ENCODE measurements at places on chromosomes 6 and 20.
A peak's percentile ranks its signal among the peaks of the same experiment; 100 is the strongest.

DNA sequence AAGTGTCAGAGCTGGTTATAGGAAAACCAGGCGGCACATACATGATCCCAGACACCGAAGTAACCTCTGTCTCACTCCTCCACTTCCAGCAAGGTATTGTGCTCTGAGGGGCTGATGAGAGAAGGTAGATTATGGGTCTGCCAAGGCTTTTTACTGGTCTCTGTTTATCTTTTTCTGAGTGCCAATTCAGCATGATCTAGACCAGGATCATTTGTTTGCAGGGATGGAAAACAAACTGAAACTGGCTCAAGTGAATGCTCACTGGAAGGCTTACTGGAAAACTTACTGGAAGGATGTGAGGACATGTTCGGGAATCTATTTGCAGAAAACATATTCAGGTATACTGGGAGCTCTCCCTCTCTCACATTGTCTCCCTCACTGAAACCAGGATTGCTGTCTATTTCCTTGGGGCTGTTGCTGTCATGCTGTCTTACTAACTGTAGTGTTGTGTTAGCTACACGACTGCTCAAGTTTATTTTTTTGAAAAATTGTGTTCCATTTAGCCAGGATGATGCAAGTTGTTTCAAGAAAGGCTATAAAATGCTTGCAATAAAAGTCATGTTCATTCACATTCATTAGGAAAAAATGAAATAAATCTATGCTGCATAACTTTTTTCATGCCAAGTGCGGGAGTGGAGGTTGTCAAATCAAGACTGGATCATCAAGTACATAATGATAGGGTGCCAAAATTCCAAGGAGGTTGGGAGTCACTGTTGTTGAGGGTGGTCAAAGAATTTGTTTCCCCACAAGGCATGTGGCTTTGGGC, 37.0 kb downstream of the KLHL31 start:
- DNase-seq: peak; percentile 16

DNA sequence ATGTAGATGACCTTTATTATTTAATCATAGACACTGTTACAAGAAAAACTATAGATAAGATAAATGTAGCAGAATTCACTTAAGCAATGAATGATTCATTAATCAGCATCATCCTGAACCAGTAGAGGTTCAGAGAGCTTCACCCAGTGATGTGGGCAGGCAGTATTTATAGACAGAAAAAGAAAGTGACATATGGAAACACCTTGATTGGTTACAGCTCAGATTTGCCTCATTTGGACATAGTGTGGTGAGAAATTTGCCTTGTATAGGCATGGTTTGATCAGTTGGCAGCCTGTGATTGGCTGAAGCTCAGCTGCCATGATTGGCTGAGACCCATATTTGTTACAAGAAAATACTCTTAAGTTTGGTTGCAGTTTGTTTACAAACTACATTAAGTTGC, 4.6 kb downstream of the C6orf58 start:
- no peak for DNase-seq

DNA sequence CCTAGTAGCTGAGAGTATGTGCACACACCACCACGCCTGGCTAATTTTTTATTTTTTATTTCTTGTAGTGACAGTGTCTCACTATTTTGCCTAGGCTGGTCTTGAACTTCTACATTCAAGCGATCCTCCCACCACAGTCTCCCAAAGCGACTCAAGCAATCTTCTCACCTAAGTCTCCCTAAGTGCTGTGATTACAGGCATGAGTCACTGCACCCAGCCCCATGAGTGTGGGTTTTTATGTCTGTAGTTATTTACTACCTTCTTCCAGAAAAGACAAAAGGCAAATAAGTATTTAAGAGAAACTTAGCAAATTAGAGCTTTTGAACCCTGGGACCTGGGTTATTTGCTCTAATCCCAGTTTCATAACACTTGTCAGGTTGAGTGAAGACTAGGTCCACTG, 92.3 kb upstream of the HCRTR2 start:
- DNase-seq: no peak

DNA sequence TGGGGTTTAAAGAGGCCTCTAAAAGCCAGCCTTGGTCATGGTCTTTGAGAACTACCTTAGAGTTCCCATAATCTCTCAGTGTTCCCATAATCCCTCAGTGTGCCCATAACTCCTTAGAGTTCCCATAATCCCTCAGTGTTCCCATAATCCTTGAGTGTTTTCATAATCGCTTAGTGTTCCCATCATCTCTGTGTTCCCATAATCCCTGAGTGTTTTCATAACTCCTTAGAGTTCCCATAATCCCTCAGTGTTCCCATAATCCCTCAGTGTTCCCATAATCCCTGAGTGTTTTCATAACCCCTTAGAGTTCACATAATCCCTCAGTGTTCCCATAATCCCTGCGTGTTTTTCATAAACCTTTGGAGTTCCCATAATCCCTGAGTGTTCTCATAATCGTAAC, 199.2 kb downstream of the QKI start:
- no peak for DNase-seq

DNA sequence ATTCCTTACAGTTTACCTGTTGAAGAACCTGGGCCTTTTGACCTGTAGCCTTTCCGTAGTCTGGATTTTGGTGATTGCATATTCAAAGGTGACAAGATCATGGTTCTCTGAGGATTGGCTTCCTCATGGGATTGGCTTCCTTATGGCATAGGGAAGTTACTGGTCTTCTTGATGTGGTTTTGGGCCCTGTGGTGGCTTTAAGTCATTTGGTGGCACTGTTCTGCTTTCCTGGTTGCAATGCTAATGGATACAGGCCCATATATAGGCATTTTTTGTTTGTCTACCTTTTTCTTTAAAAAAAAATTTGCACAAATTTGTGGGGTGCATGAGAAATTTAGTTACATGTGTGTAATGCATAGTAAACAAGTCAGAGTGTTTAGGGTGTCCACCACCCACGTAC, 185.7 kb downstream of the CDKAL1 start:
- no peak for DNase-seq
